ENCODE measurements at places on chromosomes 3 and 15. TPM values are rescaled to one million over a fixed set of nuclear protein-coding genes. Genes with fewer than 3 reads are reported as not detected.

Gene PIK3CA
- total RNA-seq, result 19.6 TPM

DNA sequence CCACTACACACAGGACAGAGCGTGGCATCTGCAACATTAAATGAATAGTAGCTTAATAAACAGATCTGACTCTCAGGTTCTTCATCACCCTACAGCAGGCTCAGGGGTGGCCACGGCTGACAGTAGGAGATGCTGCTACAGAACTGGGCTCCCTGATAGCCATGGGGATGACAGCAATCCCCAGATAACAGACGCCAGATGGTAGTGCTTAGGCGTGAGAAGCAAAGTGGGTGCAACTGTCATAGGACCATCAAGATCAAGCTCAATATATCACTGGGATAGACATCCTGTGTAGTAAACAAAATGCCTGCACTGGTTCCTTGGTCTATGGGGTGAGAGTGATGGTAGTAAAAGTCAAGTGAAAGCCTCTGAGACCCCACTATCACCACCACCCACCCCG lies 2.6 kb upstream of the TPRA1 start:
- H3K4me1 ChIP-seq, result peaks cover 43% of the 10 kb centered on the region
- no peaks in the 10 kb centered on the region for H3K36me3 ChIP-seq
- H3K27me3 ChIP-seq, result no peaks in the 10 kb centered on the region
- no peak overlapping the region for H3K4me3 ChIP-seq

Gene RBP2
- total RNA-seq, result not detected

Gene AGTR1
- total RNA-seq, result 1.2 TPM

GRCh38 chr3:109118584-109118983 lies 650 bp upstream of the MORC1 start:
- no peak overlapping the region for H3K4me3 ChIP-seq

DNA sequence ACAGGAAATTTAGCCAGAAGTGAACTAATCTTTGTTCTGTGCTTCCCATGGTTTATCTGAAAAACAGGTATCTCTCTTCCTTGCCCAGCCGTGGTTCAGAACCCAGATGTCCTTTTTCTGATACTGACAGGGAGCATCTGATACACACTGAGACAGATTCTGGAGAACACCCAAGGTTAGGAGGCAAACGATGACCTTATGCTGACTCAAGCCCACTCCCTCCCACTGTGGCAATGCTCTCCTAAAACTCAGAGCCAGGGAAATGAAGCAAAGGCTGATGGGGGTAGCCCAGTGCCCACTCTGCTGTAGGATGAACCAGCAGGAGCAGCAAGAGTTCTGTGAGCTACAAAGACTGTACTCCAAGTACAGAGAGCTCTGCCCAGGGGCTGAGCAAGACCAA lies 225.1 kb downstream of the NTRK3 start:
- no peak overlapping the region for H3K27ac ChIP-seq
- no peaks in the 10 kb centered on the region for H3K36me3 ChIP-seq
- H3K27me3 ChIP-seq, result peaks cover 35% of the 10 kb centered on the region
- no peaks in the 10 kb centered on the region for H3K4me1 ChIP-seq

DNA sequence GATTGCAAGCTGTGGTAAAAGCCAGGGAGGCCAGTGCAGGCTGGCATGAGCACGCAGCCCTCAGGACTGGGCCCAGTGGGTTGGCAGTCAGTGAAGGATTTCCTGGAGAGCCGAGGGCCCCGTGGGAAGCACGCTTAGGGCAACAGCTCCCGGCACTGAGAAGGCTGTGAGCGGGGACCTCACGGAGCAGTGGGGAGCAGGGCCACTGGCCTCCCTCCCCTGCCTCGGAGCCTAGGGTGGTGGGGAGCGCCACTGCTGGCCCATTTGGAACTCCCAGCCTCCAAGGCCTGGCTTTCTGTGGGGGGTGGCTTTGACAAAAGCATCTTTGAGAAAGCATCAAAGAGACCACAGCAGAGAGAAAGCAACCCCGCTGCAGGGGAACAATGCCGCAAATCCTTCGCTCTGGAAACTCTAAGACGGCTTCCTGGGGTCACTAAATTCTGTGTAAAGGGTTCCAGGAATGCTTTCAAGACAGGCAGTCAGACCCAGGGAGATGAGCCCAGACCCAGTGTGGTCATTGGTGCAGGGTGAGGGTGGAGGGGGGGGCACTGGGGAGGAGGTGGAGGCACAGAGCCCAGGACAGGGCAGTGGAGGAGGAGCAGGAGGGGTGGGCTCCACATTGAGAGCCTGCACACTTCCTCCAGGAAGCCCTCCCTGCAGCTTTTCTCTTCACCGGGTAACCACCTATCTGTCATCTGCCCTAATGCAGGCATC lies 9.5 kb upstream of the APBA2 start:
- no peak overlapping the region for H3K27ac ChIP-seq
- H3K4me3 ChIP-seq, result no peak overlapping the region
- H3K4me1 ChIP-seq, result no peaks in the 10 kb centered on the region
- peaks cover 64% of the 10 kb centered on the region for H3K27me3 ChIP-seq

Gene NANOGP8
- total RNA-seq, result not detected

DNA sequence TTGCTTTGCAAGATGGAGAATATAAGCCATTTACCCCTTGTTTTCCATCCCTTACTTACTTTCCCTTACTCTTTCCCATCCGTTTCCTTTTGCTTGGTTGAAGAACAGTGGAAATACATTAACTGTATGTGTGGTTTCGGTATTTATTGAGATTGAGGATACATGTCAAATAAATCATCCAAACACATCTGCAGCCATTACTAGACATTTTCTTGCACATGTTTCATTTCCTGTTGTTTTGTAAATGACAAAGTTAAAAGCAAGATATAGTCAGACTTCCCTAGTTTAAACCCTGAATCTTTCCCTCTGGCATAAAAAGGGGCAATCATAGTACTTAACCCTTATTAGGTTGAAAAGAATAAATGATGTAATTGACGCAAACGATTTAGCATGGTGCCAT lies 82.1 kb upstream of the BCHE start:
- no peak overlapping the region for H3K4me3 ChIP-seq
- H3K27ac ChIP-seq, result no peak overlapping the region
- no peaks in the 10 kb centered on the region for H3K36me3 ChIP-seq
- DNase-seq, result no peak

Gene IQCF5
- total RNA-seq, result not detected

DNA sequence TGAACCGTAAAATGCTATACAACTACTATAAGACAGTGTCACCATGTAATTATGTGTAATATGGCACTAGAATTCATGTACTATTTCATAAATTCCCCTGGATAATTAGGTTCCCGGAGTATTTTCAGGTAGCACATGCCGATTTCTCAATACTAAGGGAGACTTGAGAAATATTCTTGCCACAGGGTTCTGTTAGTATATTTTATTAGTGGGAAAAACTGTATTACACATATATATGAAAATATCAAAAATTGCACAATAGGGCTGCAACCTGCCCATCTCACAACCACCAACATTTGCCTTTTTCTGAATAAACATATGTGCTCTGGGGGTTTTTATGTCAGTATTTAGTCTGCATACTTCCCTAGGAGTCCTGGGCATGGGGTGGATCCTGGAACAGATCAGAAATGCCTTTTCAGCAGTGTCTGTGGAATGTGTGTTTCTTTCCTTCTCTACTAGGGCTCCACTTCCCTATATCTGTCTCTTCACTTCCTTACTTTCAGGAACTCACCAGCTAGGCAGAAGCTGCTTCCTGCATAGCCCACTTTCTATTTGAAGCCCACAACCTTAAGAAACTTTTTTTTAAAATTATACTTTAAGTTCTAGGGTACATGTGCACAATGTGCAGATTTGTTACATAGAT lies 87.5 kb downstream of the RPL39L start:
- DNase-seq, result no peak
- H3K27me3 ChIP-seq, result no peaks in the 10 kb centered on the region

- H3K36me3 ChIP-seq, result peaks cover 6% of the 10 kb centered on the region
- H3K27me3 ChIP-seq, result no peaks in the 10 kb centered on the region
- H3K4me1 ChIP-seq, result peaks cover 7% of the 10 kb centered on the region
- H3K4me3 ChIP-seq, result no peak overlapping the region
- no peak overlapping the region for H3K27ac ChIP-seq
Observed at GRCh38 chr3:64111872-64112271, 88.6 kb upstream of the PSMD6 start.

DNA sequence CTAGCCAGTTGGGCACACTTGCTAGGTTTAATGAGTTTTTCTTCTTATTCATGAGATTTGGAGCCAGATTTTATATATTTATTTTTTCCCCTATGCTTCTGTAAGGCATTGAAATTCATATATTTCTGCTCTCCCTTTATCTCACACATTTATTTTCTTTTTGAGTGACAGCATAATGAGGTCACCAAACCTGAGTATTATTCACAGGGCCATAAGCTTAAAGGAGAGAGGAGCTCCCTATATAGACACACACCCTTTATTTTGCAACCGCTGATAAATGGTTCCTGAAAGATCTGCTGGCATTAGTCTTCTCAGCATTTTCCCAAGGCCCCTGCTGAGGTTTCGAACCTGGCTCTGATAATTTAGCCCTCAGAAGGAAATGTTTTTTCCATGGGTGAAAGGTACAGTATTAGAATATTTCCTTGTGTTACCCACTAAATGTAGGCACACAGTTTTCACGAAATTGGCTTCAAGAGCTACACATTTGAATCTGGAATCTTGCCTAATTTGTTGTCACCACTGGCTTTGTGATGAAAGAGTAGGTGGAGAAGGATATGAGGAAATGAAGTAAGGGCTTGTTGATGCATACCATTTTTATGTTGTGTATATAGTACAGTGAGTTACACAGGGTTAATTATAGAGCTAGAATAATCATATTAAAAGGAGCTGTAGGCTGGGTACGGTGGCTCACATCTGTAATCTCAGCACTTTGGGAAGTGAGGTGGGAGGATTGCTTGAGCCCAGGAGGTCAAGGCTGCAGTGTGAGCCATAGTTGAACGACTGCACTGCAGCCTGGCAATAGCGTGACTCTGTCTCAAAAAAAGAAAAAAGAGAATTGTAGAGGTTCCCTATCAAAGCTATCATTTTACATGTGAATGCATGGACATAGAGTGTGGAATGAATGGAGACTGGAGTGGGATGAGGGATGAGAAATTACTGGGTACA lies 6.5 kb downstream of the KLHL18 start:
- H3K27ac ChIP-seq, result no peak overlapping the region
- no peaks in the 10 kb centered on the region for H3K27me3 ChIP-seq
- H3K4me3 ChIP-seq, result no peak overlapping the region
- peaks cover 41% of the 10 kb centered on the region for H3K4me1 ChIP-seq
- H3K36me3 ChIP-seq, result peaks cover 30% of the 10 kb centered on the region
- DNase-seq, result no peak

Gene PLCH1
- 0.85 TPM for total RNA-seq

- H3K27me3 ChIP-seq, result peaks cover 23% of the 10 kb centered on the region
- H3K4me3 ChIP-seq, result no peak overlapping the region
- H3K36me3 ChIP-seq, result no peaks in the 10 kb centered on the region
- no peaks in the 10 kb centered on the region for H3K4me1 ChIP-seq
Observed at GRCh38 chr15:97177151-97177577, 783.3 kb upstream of the ARRDC4 start.

DNA sequence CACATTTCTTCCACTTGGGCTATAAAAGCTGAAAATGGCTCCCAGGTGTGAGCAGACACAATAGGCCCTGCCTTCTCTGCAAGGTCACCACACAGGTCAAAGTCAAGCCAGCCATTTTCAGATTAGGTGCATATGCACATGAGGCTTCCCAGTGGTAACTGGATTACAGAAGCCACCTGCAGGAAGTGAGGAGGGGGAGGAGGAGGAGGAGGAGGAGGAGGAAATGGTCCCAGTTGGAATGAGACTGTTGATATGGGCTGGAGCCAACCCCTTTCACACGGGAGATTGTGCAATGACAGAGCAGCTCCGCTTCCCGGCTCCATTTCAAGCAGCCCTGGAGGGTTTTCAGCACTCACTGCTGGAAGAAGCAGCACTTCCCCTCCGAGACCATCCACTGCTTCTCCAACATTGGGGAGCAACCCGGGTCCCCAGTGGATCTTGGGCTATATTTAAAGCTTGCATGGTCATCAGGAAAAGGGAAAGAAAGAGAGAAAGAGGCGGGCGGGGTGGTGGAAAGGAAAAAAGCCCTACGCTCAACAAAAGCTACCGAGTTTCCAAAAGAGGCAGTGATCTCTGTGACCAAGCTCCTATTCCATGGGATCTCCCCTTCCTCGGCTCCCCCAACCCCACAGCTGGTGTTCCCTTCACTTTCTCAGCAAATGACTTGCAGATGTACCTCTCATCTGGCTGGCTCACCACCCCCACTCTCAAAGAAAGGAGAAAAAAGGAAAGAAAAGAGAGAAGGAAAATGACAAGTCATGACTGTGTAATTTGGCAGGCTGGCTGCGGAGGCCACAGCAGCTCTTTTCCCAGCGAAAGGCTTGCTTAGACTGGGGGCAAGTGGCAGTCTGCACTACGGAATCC lies 58.3 kb downstream of the LRIG1 start:
- H3K27ac ChIP-seq, result peak overlapping the region; percentile 85
- DNase-seq, result peak; percentile 79
- H3K4me3 ChIP-seq, result peak overlapping the region; percentile 41
- no peaks in the 10 kb centered on the region for H3K27me3 ChIP-seq
- H3K36me3 ChIP-seq, result no peaks in the 10 kb centered on the region

Gene CCDC13
- 0.41 TPM for total RNA-seq

DNA sequence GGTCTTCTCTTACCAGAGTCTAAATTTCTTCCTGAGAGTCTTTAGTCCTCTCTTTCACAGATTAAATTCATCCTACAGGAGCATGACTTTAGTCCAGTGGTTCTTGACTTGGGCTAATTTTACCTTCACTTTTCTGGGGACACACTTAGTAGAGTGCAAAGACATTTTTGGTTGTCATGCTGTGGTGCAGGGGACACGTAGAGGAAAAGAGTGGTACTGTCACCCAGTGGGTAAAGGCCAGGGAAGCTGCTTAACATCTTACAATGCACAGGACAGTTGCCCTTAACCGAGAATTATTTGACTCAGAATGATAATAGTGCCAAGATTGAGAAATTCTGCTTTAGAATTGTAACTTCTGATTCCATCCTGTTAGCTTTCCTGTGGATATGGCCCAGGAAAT lies 772.5 kb upstream of the GRM7 start:
- no peak for DNase-seq
- no peaks in the 10 kb centered on the region for H3K4me1 ChIP-seq
- no peak overlapping the region for H3K4me3 ChIP-seq
- no peak overlapping the region for H3K27ac ChIP-seq

- peaks cover 86% of the 10 kb centered on the region for H3K4me1 ChIP-seq
- H3K36me3 ChIP-seq, result no peaks in the 10 kb centered on the region
Observed at GRCh38 chr3:127750226-127751031, 71.9 kb downstream of the MGLL start.

- H3K27me3 ChIP-seq, result no peaks in the 10 kb centered on the region
- no peaks in the 10 kb centered on the region for H3K36me3 ChIP-seq
- peaks cover 18% of the 10 kb centered on the region for H3K4me1 ChIP-seq
- DNase-seq, result no peak
- H3K27ac ChIP-seq, result no peak overlapping the region
- H3K4me3 ChIP-seq, result no peak overlapping the region
Observed at GRCh38 chr3:8983026-8983425, 19.8 kb upstream of the RAD18 start.

GRCh38 chr15:59205839-59206622 lies 612 bp upstream of the LDHAL6B start:
- no peak overlapping the region for H3K27ac ChIP-seq
- peaks cover 93% of the 10 kb centered on the region for H3K36me3 ChIP-seq
- no peak for DNase-seq
- no peaks in the 10 kb centered on the region for H3K4me1 ChIP-seq
